Hypothalamus (tissue), 51 donors: ENCODE measurements at places on chromosomes 1 and 21.

DNA sequence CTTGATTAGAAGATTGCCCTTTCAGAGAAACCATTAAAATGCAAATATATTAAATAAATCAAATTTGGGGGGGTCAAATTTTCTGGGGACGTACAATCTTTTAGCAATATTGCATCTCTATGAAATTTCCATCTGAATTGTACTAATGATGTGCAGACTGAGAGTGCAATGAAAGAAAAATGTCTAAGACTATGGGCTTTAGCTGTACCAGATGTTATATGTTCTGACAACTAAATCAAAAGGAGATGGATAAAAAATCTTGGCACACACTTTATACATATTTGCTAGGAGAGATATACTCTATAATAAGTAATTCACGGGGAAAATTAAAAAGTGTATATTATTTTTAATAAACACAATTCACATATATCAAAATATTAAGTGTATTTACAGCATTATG, 13.0 kb upstream of the PLPPR5 start:
- DNase-seq = no peak

GRCh38 chr1:22805672-22806038, 95.0 kb downstream of the EPHB2 start:
- DNase-seq = no peak

- no peak for DNase-seq
Measured at GRCh38 chr21:41821756-41822431, 55.0 kb upstream of the RIPK4 start.

- DNase-seq = no peak
Measured at GRCh38 chr1:218939095-218939494, 234.6 kb upstream of the LYPLAL1 start.

GRCh38 chr1:236269439-236269838, 12.3 kb downstream of the ERO1B start:
- no peak for DNase-seq

DNA sequence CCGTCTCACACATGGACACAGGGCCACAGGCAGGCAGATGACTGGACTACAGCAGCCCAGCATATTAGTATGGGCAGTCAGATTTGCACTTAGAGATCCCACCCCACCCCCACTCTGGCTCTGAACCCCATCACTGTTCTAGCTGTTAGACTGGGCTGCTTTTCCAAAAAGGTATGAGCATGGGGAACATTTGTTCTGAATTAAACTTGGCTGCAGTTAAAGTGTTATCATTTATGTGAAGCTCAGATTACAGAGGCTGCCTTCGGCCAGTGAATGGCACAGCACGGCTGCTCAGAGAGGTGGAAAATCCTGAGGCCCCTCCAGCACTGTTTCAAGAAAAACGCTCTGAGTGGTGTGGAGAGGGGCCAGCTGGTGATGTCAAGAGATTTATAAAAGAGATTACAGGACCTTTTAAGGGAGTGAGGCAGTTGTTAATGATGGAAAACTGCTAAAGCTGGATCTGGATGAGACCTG, 6.9 kb upstream of the NOS1AP start:
- no peak for DNase-seq

GRCh38 chr1:60227601-60228000, 154.0 kb upstream of the C1orf87 start:
- DNase-seq = no peak

DNA sequence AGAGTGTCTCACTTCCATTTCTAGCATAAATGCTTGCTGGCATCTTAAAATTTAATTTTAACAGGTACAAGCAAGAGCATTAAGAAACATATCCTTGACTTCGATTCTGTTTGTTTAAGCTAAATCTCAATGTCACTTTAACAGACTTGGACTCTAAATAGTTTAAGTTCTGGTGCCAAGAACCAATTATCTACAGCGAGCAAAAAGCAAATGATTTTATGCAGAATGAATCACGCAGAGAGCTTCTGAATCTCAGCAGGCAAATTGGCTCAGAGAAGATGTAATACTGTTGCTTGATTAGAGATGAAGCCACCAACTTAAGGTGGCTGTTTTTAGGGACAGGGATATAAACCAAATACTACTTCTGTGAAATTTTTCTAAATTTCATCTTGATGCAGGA, 117.0 kb upstream of the PLD5 start:
- no peak for DNase-seq

GRCh38 chr1:8477983-8478362, 160.1 kb downstream of the SLC45A1 start:
- DNase-seq = no peak

- no peak for DNase-seq
Measured at GRCh38 chr1:23422941-23423340, 1.6 kb downstream of the TCEA3 start.

DNA sequence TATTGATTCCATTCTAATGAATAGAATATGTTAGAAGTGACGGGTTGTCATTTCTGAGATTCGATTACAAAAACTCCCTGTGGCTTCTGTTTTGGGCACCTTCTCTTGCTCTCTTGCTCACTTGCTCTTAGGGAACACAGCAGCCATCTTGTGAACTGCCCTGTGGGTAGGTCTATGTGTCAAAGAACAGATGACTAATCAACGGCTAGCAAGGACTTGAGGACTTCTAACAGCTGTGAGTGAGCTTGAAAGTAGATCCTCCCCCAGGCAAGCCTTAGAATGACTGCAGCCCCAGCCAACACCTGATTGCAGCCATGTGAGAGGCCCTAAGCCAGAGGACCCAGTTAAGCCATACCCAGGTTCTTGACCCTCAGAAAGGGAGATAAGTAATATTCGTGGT, 49.3 kb downstream of the AZIN2 start:
- no peak for DNase-seq

DNA sequence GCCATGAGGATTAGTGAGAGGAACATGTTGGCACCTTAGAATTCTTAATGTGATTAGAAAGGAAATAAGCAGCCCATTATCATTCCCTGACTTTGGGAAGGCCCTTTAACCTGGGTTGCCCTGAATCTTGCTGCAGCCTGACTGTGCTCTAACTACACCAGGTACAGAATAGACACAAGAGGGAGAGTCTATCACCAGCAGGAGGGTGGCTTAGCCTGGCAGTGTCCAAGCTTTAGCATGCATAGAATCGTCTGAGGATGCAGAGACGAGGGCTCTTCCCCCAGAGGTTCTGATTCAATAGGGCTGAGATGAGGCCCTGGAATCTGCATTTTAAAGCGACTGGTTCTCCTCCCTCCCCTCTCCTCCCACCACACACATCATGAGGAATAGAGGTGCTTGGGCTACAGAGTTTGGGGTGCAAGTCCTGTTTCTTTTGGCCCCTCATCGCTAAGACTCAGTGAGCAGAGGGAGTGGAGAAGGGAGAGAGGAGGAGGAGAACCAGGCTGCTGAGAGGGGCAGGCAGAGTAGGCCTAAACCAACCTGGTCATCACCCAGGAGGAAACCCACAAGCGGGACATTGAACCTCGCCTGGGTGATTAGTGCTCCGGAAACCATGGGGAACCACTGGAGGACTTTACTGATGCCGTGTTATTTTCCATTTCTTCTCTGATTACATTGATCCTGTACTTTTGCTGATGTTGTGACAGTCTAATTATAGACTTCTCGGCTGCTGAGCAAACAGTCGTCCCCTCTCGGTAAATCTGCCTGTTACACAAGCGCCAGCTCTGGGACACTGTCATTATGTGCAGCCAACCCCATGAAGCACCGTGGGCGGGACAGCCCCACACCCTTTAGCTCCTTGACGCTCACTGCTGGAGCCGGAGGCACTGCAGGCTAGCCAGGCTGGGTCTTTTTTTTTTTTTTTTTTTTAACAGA, 6.3 kb upstream of the TENT5C start:
- DNase-seq = no peak
